ENCODE measurements at places on chromosomes 5 and 9.

DNA sequence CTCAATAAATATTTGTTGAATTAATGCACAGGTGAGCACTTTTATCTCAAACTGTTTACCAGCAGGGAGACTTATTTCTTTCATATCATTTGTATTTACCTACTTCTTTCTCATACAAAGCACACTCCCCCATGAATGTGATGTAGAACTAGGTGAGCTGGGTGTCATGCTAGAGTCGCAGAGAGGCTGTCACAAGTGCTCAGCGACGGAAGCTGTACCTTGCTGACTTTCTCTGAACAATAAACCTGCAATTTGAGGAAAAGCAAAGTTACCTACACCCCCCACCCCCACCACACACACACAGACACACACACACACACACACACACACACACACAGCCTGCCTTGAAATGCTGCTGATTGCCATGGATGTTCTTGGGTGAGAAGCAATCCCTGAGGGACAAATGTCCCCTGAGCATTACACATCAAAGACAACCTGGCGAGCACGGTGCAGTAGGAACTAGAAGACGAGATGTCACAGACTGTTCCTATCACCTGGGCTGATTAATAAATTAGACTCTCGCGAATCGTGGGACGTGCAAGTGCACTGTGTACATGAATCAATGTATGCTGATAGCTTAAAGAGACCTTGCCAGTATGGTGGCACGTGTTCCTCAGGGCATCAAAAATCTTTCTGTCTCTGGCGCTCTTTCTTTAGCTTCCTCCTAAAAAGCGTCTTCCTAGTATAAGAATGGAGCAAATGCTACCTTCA lies 66.1 kb downstream of the BRINP1 start:
- DNase-seq: no peak

DNA sequence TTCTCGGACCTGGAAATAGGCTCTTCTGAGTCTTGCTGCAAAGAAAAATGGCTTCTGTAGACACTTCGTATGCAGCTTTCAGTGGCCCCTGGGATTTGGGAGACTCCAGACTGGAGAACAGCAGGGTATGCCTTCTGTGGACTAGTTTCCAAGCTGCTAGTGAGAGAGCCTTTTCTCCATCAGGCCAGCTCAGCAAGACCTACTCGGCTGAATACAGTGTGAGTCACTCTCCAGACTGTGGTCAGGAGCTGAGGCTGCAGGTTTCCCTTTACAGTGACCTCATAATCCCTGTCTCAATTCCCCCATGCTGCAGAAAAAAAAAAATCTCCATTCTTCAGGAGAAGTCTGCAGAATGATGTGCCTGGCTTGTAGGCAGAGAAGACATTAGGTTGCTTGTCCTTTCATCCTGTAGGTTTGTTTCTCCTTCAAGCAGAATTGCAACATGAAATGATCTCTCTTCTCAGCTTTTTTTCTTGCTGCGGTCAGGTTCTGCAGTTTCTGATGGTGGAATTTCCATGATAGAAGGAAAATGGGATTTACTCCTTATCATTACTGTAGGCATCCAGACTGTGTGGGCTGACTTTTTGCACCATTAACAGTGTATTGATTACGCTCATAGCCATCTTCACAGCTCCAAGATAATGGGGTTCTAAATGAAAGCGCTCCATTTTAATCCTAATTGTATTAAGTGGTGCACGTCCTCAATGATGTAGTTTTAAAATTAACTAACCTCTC lies 78.3 kb upstream of the TNFSF8 start:
- DNase-seq: no peak

DNA sequence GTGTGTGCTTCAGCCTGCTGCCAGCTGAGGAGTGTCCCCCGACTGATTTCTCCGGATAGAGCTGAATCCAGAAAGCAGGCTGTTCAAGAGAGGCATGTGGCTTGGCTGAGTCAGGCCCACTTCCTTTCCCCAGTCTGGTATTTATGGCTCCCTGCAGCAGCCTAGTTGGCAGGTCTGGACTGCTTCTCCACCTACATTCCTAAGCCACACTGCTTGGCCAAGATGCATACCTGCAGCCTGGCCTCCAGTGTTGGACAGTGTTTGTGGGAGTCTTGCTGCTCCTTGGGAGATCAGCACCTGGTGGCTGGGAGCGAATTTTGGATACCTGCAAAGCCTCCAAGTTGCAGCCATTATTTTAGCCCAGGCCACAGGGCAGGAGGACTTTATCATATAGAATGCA lies 670.8 kb downstream of the ACTL7B start:
- DNase-seq: no peak

DNA sequence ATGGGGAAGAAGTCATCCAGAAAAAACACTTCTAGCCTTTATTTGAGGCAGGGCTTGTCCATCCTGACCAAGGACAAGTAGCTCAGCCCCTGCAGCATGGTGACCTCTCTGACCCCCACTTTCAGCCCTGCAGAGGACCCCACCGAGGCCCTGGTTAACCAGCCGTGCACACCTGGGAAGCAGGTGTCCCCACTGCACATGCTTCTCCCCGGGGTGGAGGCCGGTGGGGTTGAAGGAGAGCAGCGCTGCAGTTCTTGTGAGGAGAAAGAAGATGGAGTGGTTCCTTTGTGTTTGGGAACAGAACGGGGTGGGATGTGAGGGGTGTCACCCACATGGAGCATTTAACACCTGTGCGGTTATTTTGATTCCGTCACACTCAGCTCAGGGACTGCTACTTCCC lies 21.1 kb upstream of the ZBTB34 start:
- no peak for DNase-seq

GRCh38 chr9:127535396-127535795 lies 76.7 kb upstream of the STXBP1 start:
- DNase-seq: no peak

- DNase-seq: no peak
These were observed 15.4 kb downstream of the FAM81B start for GRCh38 chr5:95406426-95407090.

DNA sequence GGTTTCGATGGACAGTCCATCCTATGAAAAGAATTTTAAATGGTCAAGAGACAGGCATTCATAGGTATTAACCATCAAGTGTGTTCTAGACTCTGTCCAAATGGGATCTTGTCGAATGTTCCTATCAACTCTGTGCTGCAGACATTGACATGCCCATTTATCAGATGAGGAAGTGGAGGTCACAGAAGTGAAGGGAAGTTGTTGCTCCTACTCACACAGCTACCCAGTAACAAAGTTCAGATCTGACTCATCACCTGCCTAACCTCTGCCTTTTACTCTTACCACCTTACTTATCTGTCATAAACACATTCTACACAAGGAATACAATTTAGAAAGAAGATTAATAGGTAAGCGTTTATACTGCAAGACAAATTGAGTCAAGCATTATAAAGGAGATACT lies 426.2 kb upstream of the BRINP1 start:
- DNase-seq: no peak

GRCh38 chr5:10552183-10553143 lies 11.4 kb upstream of the ANKRD33B start:
- DNase-seq: no peak

DNA sequence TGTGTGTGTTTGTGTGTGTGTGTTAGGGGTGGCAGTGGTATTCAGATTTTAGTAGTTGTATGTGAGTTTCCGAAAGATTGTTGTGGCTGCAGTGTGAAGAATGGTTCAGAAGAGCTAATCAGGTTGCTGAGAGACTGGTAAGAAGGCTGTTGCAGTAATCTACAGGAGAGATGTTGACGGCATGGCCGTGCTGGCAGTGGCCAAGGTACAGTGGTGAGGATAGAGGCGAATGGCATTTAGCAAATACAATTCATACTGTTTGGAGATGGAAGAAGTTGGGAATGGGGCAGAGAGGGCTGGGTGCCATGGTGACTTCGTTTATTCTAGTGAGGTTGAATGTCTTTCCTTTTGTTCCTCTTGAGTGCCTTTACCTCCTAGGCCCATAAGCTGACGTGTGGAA lies 77.5 kb upstream of the SPATA31D4 start:
- no peak for DNase-seq

GRCh38 chr5:95281226-95281625 lies 3.7 kb downstream of the MCTP1 start:
- DNase-seq: no peak

- no peak for DNase-seq
These were observed 27.7 kb downstream of the NSG2 start for GRCh38 chr5:174073122-174073660.

- DNase-seq: no peak
These were observed 31.6 kb downstream of the DAB2IP start for GRCh38 chr9:121682926-121683515.

- DNase-seq: no peak
These were observed 121.1 kb upstream of the SLC25A48 start for GRCh38 chr5:135713161-135713915.

- DNase-seq: no peak
These were observed 49.0 kb upstream of the ICE1 start for GRCh38 chr5:5373351-5373989.

GRCh38 chr5:120454094-120454798 lies 9.9 kb upstream of the PRR16 start:
- DNase-seq: no peak

Measured in activated CD4-positive, alpha-beta T cell treated with anti-CD3 and anti-CD28 coated beads for 1 hour (primary cell).